WTC11 (cell line): ENCODE measurements at places on chromosomes 7 and 10.

DNA sequence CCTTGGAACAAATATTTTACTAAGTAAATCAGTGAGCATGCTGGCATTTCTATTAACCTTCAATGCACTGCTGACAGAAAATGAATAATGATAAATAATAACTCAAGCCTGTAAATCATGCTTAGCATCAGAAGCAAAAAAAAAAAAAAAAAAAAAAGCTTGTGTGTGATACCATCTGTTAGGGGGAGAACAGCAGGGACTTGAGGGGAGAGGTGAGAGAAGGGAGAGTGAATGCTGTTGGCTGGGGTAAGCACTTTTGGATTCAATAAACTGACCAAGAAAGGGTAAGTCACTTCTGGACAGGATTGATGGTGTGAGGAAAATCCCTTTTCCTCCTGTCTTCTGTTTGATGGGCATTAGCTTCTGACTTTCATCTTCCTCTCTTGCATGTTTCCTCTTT lies 996.4 kb downstream of the KCNMA1 start:
- no peaks in the 10 kb centered on the region for H3K4me1 ChIP-seq
- no peak overlapping the region for H3K4me3 ChIP-seq
- no peak for DNase-seq
- H3K36me3 ChIP-seq, result no peaks in the 10 kb centered on the region
- H3K27me3 ChIP-seq, result no peaks in the 10 kb centered on the region

- no peak overlapping the region for H3K4me3 ChIP-seq
- H3K36me3 ChIP-seq, result peaks cover 12% of the 10 kb centered on the region
These were observed 63.5 kb downstream of the CFAP46 start for GRCh38 chr10:132878730-132879407.

DNA sequence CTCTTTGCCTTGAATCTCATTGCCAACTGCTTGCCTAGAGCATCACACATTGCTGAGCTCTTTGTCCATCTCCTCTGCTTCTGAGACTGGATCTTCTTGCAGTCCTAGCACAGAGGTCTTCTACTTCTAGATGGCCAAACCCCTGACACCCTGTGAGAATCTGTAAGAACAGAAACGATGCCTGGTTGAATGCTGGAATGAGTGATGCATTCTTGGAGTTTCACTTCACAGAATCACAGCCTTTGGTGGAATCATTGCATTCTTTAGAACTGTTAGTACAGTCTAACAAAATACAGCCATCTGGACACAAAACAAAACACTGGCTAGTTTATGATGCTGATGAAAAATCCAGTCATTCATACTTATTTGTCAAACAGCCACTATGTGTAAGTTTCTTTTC lies 141.7 kb upstream of the ITGB1 start:
- peaks cover 46% of the 10 kb centered on the region for H3K36me3 ChIP-seq
- no peak for DNase-seq
- H3K4me3 ChIP-seq, result no peak overlapping the region
- H3K27ac ChIP-seq, result no peak overlapping the region

GRCh38 chr7:38308140-38308539 lies 34.7 kb upstream of the TARP start:
- no peak overlapping the region for H3K27ac ChIP-seq
- H3K27me3 ChIP-seq, result no peaks in the 10 kb centered on the region
- H3K4me3 ChIP-seq, result no peak overlapping the region
- no peaks in the 10 kb centered on the region for H3K36me3 ChIP-seq
- peaks cover 17% of the 10 kb centered on the region; the same call in 1 of the 2 replicates for H3K4me1 ChIP-seq

GRCh38 chr7:132140341-132140740 lies 435.9 kb downstream of the PLXNA4 start:
- H3K36me3 ChIP-seq, result no peaks in the 10 kb centered on the region
- peaks cover 25% of the 10 kb centered on the region for H3K4me1 ChIP-seq
- peaks cover 4% of the 10 kb centered on the region for H3K27me3 ChIP-seq
- H3K4me3 ChIP-seq, result no peak overlapping the region
- H3K27ac ChIP-seq, result no peak overlapping the region
